ENCODE measurements at places on chromosomes 2 and 18.

DNA sequence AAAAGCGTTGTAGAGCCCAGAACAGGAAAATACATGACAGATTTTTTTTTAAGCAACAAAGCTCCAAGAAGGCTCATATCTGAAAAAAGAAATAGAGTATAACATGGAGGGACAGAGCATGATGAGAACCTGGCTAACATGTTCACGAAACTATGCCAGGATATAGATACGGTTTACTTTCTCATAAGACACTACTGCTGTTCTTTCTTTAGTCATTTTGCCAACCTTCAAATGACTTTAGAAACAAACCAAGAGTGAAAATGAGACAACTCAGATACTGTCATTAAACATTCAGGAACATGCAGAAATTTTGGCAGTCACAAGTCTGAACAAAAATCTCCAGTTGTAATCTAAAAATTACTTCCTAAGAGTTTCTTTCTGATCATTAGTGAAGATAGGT, 14.3 kb downstream of the LPIN2 start:
- peaks cover 6% of the 10 kb centered on the region for H3K4me1 ChIP-seq
- H3K4me3 ChIP-seq, result no peak overlapping the region
- no peak for DNase-seq
- H3K36me3 ChIP-seq, result peaks cover 4% of the 10 kb centered on the region
- H3K27me3 ChIP-seq, result no peaks in the 10 kb centered on the region
- H3K27ac ChIP-seq, result no peak overlapping the region

DNA sequence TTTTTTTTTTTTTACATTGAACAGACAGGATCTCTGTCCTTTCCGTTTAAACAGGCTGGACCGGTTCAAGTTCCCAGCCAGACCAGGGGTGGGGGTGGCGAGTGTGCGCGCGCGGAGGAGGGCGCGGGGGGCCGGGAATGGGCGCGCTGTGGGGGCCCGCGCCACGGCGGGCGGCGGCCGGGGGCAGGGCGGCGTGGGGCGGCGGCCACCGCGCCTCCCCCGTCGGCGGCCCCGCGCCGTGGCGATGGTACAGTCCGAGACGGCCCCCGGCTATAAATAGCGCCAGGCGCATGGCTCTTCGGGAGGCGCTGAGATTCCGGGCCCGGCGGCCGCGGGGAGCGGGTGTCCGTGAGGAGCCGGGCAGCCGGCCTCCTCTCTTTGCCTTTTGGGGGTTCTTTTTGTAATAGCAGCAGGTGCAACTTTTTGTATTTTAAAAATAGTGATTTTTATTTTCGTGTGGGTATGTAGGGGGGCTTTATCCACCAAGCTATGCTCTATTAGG, 430 bp upstream of the CELF4 start:
- DNase-seq, result no peak
- H3K36me3 ChIP-seq, result no peaks in the 10 kb centered on the region

- DNase-seq, result no peak
- no peaks in the 10 kb centered on the region for H3K4me1 ChIP-seq
- H3K36me3 ChIP-seq, result no peaks in the 10 kb centered on the region
- no peak overlapping the region for H3K4me3 ChIP-seq
Measured at GRCh38 chr2:56515399-56515798, 331.6 kb downstream of the CCDC85A start.

- H3K4me3 ChIP-seq, result no peak overlapping the region
- H3K36me3 ChIP-seq, result peaks cover 23% of the 10 kb centered on the region
- H3K27me3 ChIP-seq, result no peaks in the 10 kb centered on the region
- H3K4me1 ChIP-seq, result no peaks in the 10 kb centered on the region
- no peak for DNase-seq
- no peak overlapping the region for H3K27ac ChIP-seq
Measured at GRCh38 chr18:42069036-42069435, 114.0 kb downstream of the PIK3C3 start.

DNA sequence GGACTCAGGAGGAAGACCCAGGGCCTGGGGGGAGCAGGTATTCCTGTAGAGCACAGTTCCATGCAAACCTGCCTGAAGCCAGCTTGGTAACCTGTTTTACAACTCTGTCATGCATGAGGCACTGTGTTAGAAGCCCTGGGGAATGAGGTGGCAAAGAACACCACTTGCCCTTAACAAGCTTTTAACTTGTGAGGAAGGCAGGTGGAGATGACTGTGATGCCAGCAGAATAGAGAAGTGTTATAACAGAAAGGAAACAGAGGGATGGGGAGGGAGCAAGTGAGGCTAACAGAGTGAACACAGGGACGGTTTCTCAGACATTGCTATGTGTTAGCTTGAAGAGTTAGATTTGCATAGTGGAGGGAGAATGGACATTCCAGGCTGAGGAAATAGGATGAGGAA, 11.5 kb upstream of the IL1A start:
- H3K4me3 ChIP-seq, result no peak overlapping the region
- H3K27me3 ChIP-seq, result no peaks in the 10 kb centered on the region
- H3K27ac ChIP-seq, result no peak overlapping the region
- H3K36me3 ChIP-seq, result no peaks in the 10 kb centered on the region
- DNase-seq, result no peak

GRCh38 chr2:111897924-111898702, at the start of gene MERTK:
Gene MERTK, plus strand, starts transcription at chr2:111898607. Its CDS starts 129 bp downstream, at chr2:111898736.
- H3K36me3 ChIP-seq, result no peaks in the 10 kb centered on the region
- peaks cover 21% of the 10 kb centered on the region for H3K4me1 ChIP-seq
- peak within 1 kb of the TSS; percentile 57 for H3K4me3 ChIP-seq

DNA sequence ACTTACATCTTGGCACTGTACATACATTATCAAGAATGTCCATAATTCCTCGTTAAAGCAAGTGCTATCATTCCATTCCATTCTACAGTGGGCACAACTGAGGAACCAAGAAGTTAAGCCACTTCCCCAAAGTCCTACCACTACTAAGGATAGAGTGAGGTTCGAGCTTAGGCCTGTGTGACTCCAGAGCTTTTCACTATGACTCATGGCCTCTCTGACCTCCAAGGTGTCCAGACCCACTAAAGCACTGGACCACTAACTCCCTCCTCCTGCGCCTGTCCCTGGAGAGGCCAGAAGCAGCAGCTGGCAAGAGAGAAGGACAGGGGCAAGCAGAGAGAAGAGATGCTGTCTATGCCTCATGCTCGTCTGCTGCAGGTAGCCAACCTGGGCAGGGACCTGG, 117.0 kb downstream of the ZBTB7C start:
- H3K36me3 ChIP-seq, result no peaks in the 10 kb centered on the region
- H3K4me3 ChIP-seq, result no peak overlapping the region
- no peaks in the 10 kb centered on the region for H3K27me3 ChIP-seq

GRCh38 chr2:31324016-31324633, 90.2 kb downstream of the EHD3 start:
- H3K4me3 ChIP-seq, result no peak overlapping the region
- no peaks in the 10 kb centered on the region for H3K36me3 ChIP-seq
- H3K27ac ChIP-seq, result peak overlapping the region; percentile 4
- peaks cover 17% of the 10 kb centered on the region for H3K4me1 ChIP-seq

- no peak overlapping the region for H3K27ac ChIP-seq
- no peak for DNase-seq
- H3K4me1 ChIP-seq, result no peaks in the 10 kb centered on the region
- no peaks in the 10 kb centered on the region for H3K36me3 ChIP-seq
Measured at GRCh38 chr18:29779096-29779495, 1263.4 kb downstream of the DSC3 start.

- DNase-seq, result no peak
- H3K27me3 ChIP-seq, result no peaks in the 10 kb centered on the region
- peaks cover 6% of the 10 kb centered on the region for H3K4me1 ChIP-seq
- no peak overlapping the region for H3K27ac ChIP-seq
Measured at GRCh38 chr18:45164551-45164950, 450.7 kb upstream of the SLC14A2 start.

DNA sequence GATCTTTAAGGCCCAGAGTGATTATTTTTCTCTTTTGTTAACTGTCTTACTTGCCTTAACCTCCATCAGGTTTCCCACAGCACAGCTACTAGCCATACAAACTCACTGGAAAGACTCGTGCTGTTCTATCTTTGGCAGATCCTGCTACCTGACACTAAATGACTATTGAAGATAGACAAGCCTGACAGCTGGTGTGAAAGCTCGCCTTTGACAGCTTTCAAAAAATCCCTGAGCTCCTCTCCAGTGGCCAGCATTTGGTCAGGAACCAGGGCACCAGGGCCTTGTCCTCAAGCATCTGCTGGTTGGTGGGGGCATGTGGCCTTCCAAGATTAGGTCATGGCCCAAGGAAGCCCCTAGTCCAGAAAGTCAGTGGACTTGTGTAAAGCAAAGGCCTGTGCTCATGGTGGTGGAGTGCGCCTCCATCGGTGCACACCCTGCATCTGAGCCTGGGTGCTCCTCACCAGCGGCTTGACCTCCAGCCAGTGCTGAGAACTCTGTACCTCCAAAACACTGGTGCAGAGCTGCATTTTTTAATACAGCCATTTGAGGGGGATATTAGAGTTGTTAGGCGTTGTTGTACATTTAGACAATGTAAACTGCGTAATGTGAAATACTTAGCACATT, 158.5 kb downstream of the NCK2 start:
- H3K4me1 ChIP-seq, result peaks cover 9% of the 10 kb centered on the region
- no peaks in the 10 kb centered on the region for H3K36me3 ChIP-seq
- no peak overlapping the region for H3K27ac ChIP-seq
- H3K27me3 ChIP-seq, result no peaks in the 10 kb centered on the region

GRCh38 chr2:106516864-106517263, 29.7 kb downstream of the CD8B2 start:
- no peaks in the 10 kb centered on the region for H3K36me3 ChIP-seq
- no peak overlapping the region for H3K4me3 ChIP-seq
- no peaks in the 10 kb centered on the region for H3K4me1 ChIP-seq
- no peak overlapping the region for H3K27ac ChIP-seq
- no peak for DNase-seq

DNA sequence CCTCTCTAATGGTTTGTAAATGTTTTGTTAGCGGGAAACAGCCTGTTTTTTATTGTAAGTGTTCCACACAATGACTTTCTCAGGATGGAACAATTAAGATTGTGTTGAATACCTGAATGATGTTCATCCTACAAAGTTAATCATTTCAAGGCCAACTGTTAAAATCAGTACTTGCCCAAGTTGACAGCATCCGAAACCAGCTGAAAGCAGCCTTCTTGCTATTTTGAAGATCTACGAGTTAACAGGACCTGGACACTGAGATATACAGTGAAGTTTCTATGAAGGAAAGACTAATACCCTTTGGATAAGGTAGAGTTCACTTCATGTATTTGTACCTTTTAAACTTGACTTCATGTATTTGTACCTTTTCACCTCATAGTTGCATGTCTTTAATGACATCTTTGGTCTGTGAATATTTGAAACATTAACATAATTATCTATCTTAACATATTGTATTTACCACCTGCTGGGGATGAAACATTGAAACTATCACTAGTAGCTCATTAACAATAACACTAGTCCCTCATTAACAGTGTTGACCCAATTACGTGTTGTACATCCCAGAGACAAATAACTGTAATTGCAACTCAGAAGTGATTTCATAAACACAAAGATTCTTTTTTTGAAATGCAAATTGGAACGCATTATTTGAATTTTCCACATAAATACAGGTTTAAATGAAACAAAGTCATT, 556.0 kb upstream of the MEX3C start:
- H3K27me3 ChIP-seq, result no peaks in the 10 kb centered on the region
- no peak overlapping the region for H3K27ac ChIP-seq
- H3K4me3 ChIP-seq, result no peak overlapping the region
- DNase-seq, result no peak

DNA sequence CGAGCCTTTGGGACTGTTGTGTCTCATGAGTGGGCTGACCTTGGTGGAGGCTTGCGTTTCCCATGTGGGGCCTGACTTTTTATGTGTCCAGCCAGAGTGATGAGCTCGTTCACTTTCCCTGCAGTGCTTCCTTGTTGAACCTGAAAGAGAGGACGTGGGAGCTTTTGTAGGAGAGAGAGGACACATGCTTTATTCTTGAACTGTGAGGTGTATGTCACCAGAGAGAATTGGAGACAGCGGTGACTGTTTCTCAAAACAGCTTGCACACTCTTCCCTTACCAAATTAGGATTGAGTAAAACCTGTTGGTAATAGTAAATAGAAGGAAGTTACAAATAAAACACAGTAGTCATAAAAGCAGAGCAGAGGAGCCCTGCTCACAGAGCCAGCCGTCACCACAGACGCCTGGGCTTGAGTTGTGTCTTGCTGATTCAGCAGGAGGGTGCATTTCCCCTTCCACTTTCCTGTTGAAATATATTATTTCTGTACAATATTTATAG, 60.7 kb downstream of the INPP4A start:
- DNase-seq, result no peak
- H3K27me3 ChIP-seq, result no peaks in the 10 kb centered on the region
- H3K27ac ChIP-seq, result no peak overlapping the region
- no peak overlapping the region for H3K4me3 ChIP-seq
- H3K36me3 ChIP-seq, result no peaks in the 10 kb centered on the region

GRCh38 chr2:69192176-69192945, 179.4 kb downstream of the ANTXR1 start:
- H3K4me1 ChIP-seq, result no peaks in the 10 kb centered on the region
- H3K27me3 ChIP-seq, result no peaks in the 10 kb centered on the region
- H3K36me3 ChIP-seq, result no peaks in the 10 kb centered on the region
- H3K4me3 ChIP-seq, result no peak overlapping the region

- H3K27me3 ChIP-seq, result no peaks in the 10 kb centered on the region
- no peak for DNase-seq
- H3K4me3 ChIP-seq, result no peak overlapping the region
- H3K27ac ChIP-seq, result no peak overlapping the region
Measured at GRCh38 chr2:119196301-119197125, 27.1 kb upstream of the STEAP3 start.

- peak overlapping the region; percentile 91 for H3K27ac ChIP-seq
- no peaks in the 10 kb centered on the region for H3K27me3 ChIP-seq
- H3K36me3 ChIP-seq, result peaks cover 13% of the 10 kb centered on the region
- peak; percentile 70 for DNase-seq
- H3K4me3 ChIP-seq, result no peak overlapping the region
Measured at GRCh38 chr18:77063260-77063659, 69.3 kb downstream of the MBP start.

DNA sequence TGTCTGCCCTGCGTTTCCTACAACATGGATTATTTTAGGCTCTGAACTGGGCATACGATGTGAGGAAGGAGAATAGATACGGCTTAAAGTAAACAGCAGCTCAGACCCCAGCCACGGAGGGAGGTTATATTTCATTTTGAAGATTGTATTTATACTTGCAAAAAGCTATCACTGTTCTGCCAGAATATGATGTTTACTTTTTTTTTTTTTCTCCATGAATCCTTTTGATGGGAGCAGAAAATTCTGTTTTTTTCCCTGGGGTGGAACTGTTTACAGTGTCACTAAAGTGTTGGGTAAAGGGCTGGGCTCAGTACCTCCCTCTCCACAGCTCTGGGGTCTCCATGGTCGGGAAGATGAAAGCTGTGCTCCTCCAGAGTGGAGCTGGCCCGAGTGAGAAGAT, 13.1 kb downstream of the PCARE start:
- H3K4me1 ChIP-seq, result no peaks in the 10 kb centered on the region
- H3K27me3 ChIP-seq, result no peaks in the 10 kb centered on the region
- no peak for DNase-seq

- DNase-seq, result no peak
- no peaks in the 10 kb centered on the region for H3K27me3 ChIP-seq
- H3K4me1 ChIP-seq, result no peaks in the 10 kb centered on the region
- H3K27ac ChIP-seq, result no peak overlapping the region
Measured at GRCh38 chr2:138329591-138329990, 172.0 kb upstream of the SPOPL start.

- H3K27ac ChIP-seq, result no peak overlapping the region
- no peak overlapping the region for H3K4me3 ChIP-seq
- DNase-seq, result no peak
- no peaks in the 10 kb centered on the region for H3K36me3 ChIP-seq
Measured at GRCh38 chr2:36963106-36963505, 3.2 kb downstream of the STRN start.

All from B cell (primary cell).